Sciatic nerve (tissue), 2 donors: ENCODE measurements at places on chromosomes 3 and 15.

- DNase-seq: no peak
Observed at GRCh38 chr3:150544041-150544440, 2.3 kb downstream of the SERP1 start.

- DNase-seq: no peak
Observed at GRCh38 chr3:104908761-104909160, 457.9 kb upstream of the ALCAM start.

DNA sequence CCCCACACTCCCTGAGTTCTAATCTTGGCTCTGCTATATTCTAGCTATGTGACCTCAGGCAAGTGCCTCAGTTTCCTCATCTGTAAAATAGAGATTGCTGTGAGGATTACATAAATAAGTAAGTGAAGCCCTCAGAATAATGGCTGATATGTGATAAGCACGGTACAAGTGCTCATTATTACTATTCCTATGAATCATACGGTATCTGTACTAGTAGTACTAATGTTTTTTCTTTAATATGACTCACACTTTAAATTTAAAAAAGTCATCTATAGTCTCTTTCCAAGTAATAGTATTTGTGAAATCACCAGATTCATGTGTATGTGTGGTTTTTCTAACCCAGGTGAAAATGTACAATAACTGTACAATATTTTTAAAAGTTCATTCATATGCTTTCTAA lies 58.7 kb downstream of the CLDN11 start:
- DNase-seq: no peak

DNA sequence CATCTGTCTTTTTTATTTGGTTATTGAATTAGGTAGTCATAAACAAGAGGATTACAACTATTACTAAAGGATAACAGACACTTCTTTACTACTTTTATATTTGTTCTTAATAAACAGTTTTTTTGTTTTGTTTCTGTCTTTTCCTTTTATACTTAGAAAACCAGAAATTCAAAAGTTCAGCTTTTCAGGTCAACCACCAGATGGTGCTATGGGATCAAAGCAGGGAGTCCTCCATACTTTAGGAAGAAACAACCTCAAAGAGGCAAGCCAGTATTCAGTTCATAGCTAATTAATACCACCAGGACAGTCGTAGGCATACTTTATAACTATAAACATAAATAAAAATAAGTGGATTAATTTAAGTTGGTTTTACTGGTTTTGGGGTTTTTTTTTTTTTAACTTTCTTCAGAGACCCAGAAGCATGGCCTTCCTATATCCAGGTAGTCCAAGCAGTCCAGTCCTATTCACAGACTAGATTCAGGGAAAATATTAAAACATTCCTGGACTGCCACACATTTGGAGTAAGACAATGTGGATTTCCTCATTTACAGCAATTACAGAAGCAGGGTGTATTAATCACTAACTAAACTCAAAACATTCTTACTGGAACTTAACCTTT lies 16.0 kb upstream of the EID1 start:
- no peak for DNase-seq

- DNase-seq: no peak
Observed at GRCh38 chr3:196694941-196695848, 16.9 kb downstream of the CEP19 start.

- no peak for DNase-seq
Observed at GRCh38 chr3:70631716-70632307, 319.4 kb upstream of the MDFIC2 start.

DNA sequence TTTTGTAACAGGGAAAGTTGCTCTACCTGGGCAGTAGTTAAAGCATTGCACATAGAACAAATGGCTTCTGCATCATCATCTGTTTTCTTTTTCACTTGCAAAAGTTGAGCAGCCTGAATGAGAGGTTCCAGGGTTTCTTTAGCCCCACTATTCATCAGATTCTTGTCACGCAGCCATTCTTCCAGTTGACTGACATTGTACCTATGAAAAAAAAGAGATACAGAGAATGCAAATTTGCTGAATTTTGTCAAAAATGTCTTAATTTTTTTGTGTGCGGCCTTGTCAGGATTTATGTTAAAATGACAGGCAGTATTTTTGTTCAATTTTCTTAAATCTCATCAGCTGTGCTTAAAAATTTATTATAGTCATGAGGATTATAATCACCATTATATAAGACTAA lies 21.4 kb upstream of the MYO5C start:
- DNase-seq: no peak
